ENCODE measurements at places on chromosomes 2 and 18. TPM values are rescaled to one million over a fixed set of nuclear protein-coding genes. Genes with fewer than 3 reads are reported as not detected.

DNA sequence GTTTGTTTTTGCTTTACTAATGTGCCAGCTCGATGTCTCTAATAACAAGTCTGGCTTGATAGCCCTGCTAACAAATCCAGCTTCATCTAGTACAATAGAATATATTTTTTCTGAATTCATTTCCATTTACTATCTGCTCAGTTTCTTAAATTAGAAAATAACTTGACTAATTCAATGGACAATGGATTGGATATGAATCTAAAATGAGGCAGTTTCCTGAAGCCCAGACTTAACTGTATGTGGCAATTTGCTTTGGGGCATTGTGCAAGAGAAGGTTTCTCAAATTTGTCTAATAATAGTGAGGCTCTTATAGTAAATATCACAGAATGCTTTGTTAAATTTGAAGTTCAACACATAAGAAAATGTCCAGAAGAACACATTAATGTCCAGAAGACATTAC, 25.8 kb downstream of the CALCRL start:
- no peak for DNase-seq

DNA sequence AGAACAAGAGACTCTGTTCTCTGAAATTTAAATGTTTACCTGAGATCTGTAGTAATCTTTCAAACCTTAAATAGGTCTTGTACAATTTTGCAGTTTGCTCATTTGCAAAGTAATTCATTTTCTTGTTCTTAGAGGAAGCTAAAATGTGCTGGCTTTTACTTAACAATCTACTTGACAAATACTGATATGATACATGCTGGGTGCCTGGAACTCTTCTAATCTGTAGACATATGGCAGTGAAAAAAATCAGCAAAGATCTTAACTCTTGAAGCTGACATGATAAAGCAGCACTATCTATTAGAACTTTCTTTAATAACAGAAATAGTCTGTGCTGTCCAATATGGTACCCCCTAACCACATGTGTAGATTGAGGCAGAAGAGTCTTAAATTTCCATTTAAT, 1352.8 kb upstream of the SLC39A10 start:
- DNase-seq = no peak

DNA sequence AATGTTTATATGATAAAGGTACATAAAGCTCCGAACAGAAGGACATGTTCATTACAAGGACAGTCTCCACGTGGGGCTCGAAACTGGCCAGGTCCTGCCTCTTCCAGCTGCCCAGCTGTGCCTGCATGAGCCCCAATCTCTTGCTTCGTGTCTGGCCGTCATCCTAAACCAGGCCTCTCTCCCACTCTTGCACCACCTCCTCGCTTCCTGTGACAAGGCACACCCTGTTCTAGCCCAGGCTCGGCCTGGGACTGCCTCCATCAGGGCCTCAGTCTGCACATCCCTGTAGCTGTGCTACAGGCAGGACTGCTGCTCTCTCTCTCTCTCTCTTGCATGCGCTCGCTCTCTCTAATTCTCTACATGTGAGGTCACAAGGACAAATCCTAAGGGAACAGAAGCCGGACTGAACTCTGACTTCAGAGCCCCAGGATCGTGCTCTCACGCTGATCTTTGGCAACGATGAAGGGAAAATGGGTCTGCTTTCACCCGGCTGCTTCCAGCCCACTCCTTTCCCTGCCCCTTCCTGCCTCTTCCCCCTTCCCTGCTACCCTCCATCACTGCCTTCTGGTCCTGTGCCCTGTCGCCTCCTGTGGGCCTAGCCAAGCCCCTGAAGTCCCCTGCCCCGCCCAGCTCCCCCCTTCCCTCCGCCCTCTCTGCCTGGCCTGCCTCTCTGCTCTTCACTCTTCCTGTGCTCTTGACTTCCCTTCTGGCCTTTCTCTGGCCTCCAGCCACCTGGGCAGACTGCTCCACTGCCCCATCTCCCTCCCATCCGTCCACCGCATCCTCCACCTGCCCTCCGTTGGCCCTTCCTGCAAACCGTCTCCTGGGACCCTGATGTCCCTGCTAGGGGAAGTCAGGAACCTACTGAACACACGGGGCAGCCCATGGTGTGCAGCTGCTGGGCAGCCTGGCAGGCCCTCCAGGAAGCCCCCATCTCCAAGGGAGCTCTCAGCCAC, 7.8 kb upstream of the GPR55 start:
- peak; percentile 84 for DNase-seq

DNA sequence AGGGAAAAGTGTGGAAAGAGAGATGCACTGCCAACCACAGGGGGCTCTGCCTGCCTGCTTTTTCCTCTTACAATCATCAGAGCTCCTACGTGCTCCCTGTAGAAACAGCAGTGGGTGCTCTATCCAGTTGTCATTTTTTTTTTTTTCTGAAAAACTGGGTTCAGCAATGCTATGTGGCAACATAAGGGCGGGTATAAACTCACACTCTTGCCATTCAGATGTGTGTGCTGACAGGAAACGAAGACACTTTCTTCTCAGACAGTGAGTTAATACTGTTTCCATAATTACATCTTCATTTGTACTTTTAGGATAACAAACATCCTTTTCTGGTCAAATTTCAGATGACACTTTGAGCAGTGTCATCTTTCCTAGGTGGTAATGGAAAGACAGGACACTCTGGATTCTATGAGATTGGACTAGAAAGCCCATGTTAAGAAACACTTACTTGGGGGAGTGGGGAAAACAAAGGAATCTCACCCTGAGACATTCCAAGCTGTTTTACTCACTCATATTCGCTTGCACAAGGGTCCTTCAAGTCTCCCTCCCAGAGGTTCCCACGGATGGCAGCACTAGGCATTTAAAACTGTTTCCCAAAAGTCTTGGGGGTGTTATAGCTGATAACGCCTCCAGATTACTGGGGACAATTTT, 41.3 kb downstream of the CCDC93 start:
- no peak for DNase-seq

Gene RSAD2
- 4.3 TPM for total RNA-seq

GRCh38 chr2:187644981-187645380, 90.7 kb upstream of the TFPI start:
- DNase-seq = no peak

GRCh38 chr2:201999279-201999678, 34.4 kb upstream of the FZD7 start:
- no peak for DNase-seq

Gene SERPINB2
- not detected for total RNA-seq

- no peak for DNase-seq
Measured at GRCh38 chr2:203400805-203401585, 72.8 kb downstream of the ABI2 start.

DNA sequence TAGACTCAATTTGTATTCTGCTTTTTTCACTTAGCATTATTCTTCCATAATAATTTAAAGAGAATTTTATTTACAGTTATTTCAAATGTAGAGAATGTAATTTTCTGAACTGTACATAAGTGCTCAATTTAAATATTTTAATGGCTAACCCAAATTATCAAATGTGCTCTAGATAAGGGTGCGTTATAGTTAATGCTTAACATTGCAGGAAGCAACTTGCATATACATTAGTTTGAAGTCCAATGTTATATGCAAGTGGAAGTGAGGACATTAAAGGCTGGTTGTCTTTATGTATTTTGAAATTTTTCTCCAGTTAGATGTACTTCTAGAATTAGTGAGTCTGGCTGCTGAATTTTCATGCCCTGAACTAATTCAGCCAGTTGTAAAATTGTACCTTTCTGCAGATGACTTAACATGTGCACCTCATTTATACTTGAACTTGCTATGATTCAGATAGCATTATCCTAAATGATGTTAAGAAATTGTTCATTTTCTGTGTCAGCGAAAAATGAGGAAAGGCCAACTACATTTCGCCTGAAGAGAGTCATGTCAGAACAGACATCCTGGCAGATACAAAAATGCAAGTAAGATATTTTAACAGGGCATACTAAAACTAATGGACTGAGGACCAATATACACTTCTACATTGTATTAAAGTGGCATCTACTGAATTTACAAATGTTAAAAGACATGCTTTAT, 59.2 kb upstream of the GAREM1 start:
- no peak for DNase-seq

Gene CROCC2
- total RNA-seq = not detected

Gene LYG2
- total RNA-seq = not detected

DNA sequence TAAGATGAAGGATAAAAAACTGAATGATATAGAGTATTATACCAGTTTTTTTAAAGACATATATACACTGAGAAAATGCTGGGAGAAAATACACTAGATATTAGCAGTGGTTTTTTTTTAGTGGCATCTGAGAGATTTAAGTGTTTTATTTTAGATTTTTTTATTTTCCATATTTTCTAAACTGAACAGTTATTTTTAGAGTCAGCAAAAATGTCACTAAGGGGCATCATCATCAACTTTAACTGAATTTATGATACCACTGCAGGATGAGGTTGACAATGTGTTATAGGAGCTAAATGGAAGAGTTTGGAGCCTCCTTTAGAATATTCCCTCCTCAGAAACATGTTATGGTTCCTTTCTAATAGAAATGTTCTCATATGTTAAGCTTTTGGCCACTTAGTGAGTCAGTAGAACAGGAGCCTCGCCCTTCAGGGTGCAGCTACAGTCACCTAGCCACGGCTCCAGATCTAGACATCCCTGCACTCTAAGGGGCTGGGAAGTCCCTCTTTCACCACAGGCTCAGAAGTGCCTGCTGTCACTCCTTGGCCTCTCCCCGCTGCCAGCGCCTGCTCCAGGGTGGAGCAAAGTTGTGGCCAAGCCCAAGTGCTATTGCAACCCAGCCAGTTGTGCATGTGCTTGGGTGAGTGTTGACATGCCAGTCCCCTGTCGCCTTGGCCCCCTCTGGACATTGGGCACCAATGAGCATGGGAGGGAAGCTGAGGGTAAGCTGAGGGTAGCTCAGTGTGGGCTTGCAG, 210.7 kb upstream of the RASGRP3 start:
- no peak for DNase-seq

- DNase-seq = no peak
Measured at GRCh38 chr18:31595121-31595771, 3.6 kb downstream of the TTR start.

GRCh38 chr2:147177071-147177857, 667.6 kb upstream of the ACVR2A start:
- no peak for DNase-seq

Gene CTAGE1
- total RNA-seq = not detected

DNA sequence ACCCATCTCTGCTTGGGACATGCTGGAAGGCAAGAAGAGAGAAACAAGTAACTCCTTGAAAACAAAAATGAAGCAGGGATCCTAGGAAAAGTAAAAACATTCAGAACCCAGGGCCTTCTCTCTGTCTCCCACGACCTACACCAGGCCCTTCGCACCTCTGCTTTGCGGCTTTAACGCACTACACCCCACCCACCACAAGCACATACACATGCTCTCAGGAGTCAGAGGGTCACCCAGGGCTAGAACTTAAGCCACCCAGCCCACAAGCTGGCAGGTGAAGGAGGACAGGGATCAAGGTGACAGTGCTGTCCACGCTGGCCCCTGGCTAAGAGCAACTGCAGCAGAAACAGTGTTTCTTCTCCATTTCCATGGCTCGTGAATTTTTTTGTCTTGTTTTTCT, 72.2 kb downstream of the BCL11A start:
- DNase-seq = no peak

DNA sequence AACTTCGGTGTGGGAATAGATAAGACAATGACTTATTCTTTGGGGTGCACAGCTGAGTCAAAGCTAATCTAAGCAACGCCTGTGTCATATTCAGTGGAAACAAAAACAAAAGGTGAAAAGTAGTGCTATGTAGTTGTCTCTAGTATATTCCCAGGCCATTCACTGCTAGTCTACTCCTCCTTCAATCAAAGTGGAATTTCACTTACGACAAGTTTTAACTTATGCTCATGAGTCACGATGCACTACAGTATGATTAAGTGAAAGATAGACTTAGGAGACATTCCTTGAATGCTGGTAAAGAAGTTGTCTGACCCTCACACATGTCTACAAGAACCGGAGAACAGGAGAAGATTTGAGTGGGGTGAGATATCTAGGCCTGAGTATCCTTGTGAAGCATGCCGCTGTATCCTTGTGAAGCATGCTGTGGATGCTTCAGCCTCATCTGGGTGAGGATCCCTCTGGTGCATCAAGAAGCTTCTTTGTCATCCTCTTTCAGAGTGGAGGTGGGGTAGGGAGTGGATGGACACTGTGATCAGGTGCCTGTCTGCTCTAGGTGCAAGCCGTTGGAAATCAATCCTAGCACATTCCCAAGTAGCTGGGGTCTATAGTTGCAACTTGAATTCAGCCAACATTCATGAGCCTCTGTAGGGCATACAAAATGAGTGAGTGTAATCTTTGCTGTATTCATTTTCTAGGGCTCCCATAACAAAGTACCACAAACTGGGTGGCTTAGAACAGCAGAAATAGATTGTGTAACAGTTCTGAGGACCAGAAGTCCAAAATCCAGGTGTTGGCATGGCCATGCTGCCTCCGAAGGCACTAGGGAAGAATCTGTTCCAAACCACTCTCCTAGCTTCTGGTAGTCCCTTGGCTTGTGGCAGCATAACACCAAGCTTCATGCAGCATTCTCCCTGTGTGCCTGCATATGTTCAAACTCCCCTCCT, 173.5 kb upstream of the FN1 start:
- no peak for DNase-seq

GRCh38 chr18:6504605-6505497, 90.1 kb upstream of the L3MBTL4 start:
- DNase-seq = no peak

DNA sequence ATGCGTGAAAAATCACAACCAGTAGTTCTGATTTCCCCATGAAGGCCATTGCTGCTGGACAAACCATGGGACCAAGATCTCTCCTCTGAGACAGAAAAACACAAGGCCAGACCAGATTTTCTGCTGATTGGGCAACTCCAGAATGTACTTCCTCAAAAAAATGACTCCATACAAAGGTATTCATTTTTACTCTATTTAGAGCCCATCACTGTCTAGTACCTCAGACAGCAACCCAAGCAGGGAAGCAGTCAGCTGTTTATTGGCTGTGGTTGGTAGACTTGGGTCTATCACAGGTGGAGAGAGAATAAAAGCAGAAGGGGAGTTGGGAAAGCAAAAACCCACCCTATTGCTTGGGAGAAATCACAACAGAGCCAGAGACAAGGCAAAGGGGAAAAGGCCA, 219.9 kb downstream of the PIK3C3 start:
- no peak for DNase-seq

DNA sequence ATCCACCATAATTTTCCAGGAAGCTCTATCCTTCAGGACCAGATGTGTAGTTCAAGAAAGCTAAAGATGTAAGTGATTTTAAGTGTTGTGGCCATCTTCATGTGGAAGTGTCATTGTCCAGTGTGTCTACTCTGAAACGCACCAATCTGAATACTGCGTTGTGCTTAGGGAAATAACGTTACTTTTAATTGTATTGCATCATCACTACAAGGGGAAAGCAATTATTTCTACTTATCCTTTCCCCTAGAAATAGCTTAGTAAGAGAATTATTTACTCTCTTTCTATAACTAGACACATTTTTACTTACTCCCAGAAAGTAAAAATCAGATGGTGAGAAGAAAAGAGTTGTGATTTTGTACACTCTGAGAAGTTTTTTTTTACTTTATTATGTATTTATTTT, 102.4 kb upstream of the DLGAP1 start:
- DNase-seq = no peak

Gene ZBTB7C
- total RNA-seq = 3.0 TPM

GRCh38 chr2:166229678-166230023, 101.8 kb upstream of the SCN1A start:
- DNase-seq = no peak
